NCI-H526 treated with DMSO at 0.1 percent for 48 hours (cell line): ENCODE measurements at places on chromosomes 3 and 15.

- no peak for DNase-seq
Measured at GRCh38 chr3:198079771-198080520, 119.9 kb downstream of the LMLN start.

DNA sequence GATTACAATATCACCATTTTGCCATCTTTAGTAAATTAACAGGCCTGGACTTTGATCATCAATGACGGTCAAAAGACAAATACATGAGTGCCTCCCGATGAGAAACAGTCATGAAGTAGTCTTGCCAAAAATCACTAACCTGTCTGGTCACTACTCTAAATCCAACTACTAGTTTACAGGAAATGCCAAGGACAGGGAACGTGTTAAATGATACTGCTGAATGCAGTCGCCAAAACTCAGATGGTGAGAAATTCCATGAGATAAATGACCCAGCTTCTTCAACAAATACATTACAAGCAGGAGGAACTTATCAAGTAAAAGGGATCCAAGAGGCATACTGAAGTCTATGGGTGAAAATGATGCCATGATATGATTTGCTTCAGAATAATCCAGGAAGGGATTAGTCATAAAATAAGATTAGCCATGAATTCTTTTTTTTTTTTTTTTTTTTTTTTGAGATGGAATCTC is 35.8 kb upstream of the ATP13A3 start:
- no peak for DNase-seq

DNA sequence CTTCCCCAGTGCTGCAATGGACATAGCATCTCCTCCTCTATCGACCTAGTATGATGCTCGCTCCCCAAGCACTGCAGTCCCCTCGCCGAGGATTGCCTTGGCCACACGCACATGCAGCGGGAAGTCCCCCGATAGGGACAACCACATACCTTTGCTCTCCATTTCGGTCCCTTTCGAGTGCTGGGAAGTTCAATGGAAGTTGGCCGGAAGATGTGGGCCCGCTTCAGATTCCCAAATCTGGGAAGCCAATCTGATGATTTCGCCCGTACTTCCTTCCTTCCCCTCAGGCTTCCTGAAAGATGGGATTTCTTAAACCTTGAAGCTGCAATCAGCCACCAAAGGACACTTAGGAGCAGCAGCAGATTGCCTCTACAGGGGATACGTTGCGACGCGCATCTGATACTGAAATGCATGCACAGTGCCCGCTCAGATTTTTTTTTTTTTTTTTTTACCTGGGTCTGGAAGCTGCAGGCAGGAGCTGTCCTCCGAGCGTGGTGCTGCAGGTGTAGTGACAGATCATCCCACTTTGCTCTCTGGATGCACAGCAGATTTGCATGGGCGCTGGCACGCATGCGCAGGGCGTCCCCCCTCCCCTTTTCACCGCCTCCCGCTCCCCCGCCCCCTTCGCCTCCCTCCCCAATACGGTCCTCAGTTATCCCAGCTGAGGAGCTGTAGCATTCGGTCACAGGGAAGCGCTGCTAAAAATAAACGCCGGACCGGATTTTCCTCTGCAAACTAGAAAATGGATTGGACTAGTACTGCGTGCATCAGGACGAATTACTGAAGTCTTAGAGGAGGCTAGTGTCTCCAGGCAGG is at the start of gene FGF12:
Gene FGF12 (minus strand): TSS at position 510 of the 816 bp plus-strand sequence.
- DNase-seq: peak; percentile 91

DNA sequence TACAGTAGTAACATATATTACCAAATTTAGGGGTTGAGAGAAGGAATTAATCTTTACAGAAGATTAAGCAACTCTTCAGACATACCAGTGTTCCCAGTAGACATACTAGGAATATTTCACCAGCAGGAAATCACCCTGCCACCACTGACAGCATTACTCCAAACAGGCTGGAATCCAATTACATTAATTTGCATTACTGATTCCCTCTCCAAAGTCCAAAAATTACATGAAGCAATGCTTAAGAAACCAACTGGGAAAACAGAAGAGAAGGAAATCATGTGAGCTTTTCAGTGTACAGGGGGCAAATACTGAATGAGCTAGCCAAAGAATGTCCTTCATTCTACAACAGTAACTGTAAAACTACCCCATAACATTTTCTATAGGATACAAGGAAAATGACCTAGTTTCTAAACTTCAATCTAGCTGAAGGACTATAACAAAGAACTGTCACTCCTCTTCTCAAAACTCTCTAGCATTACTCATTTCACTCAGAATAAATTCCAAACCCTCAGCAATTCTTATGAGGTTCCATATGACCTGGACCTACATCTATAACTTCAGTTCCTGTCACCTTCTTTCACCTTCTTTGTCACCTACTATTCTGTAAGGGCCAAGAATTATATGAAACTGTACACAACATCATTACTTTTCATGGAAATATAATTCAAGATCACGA is 72.7 kb downstream of the INO80 start:
- DNase-seq: peak; percentile 8

- no peak for DNase-seq
Measured at GRCh38 chr15:101439285-101439919, 50.1 kb downstream of the PCSK6 start.

GRCh38 chr3:27385504-27385903 is 16.3 kb upstream of the NEK10 start:
- DNase-seq: no peak

DNA sequence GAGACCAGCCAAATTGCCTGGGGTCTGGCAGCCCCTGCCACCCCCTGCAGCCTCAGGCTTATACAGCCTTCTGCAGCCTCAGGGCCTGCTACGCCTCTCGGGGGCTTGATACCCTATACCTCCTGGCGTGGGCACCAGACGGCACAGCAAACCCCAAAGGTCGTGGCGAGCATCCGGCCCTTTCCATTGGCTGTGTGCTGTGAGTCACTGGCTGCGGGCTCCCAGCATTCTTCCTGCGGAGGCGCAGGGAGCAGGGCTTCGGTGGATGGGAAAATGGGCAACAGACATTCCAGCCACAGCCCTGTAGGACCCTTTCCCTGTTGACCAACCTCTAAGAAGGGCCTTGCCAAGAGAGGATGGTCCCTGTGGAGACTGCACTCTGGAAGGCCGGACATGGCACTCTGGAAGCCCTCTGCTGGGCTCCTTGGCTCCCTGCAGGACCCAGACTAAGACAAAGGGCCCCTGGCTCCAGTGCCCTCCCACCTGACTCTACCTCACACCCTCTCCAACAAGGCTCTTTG is 59.6 kb downstream of the ITGA11 start:
- DNase-seq: no peak

- no peak for DNase-seq
Measured at GRCh38 chr3:61118830-61119229, 132.4 kb downstream of the FHIT start.

DNA sequence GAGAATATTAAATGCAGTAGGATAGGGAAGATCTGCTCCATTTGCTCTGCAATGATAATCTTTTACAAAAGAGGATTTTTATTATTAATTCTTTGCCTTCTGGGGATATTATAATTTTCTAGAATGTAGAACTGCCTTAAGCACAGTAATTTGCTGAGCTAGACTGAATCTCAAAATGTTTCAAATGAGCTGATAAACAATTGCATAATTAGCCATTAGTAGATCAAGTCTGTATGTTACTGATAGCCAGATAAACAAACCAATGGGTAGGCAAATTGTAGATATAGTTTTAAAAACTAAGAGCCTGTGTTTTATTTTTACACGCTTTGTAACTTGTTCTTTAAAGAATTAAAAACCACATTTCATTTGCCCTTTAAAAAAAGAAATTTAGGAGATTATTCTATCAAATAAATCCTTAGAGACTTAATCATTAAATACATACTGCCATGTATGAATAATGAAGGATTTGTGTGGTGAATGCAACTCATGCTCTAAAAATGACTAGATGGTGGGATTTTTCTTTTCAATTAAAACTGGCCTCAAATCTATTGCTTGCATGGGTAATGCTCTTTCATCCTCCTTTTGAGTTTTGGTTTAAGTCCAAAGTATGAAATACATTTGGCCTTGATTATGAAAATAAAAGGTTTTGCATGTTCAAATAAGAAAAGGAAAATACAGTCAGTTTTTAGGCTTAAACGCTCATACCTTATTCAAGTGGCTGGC is 32.6 kb upstream of the NANOGP8 start:
- peak; percentile 14 for DNase-seq

- peak; percentile 82 for DNase-seq
Measured at GRCh38 chr3:177624528-177625495, 427.5 kb upstream of the TBL1XR1 start.

DNA sequence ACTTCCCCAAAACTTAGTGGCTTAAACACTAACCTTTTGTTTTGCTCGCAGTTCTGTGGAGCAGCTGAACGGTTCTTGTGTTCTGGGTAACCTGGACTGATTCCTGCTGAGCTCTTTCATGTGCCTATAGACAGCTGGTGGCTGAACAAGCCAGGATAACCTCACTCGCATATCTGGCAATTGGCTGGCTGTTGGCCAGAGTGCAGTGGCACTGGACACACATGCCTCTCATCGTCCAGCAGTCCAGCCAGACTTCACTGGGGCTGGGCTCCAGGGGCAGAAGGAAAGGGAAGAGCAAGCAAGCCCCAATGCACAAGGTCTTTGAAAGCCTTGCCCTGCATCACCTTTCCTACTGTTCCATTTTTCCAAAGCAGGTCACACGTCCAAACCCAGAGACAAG is 53.6 kb upstream of the GATA2 start:
- DNase-seq: no peak

GRCh38 chr3:37050282-37050681 is 57.0 kb downstream of the MLH1 start:
- DNase-seq: no peak

DNA sequence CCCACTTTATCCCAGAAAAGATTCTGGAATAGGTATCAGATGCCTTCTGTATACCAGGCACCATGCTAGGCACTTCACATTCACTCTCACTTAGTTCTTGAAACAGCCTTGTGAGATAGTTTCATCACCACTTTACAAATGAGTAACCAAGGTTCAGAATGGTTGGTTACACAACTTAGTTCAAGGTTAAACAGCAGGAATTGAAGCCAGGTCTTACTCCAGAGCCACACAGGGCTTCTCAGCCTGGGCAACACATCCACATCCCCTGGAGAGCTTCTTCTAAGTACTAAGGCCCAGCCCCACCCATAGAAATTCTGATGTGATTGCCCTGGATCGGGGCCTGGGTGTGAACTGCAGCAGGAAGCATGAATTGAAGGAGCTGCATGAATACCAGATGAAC is 18.6 kb downstream of the WHAMM start:
- DNase-seq: no peak

GRCh38 chr3:112572701-112573100 is 10.9 kb downstream of the SLC35A5 start:
- no peak for DNase-seq

GRCh38 chr15:93070132-93070531 is 18.9 kb downstream of the RGMA start:
- no peak for DNase-seq

GRCh38 chr3:25339225-25339624 is 88.8 kb upstream of the RARB start:
- no peak for DNase-seq

DNA sequence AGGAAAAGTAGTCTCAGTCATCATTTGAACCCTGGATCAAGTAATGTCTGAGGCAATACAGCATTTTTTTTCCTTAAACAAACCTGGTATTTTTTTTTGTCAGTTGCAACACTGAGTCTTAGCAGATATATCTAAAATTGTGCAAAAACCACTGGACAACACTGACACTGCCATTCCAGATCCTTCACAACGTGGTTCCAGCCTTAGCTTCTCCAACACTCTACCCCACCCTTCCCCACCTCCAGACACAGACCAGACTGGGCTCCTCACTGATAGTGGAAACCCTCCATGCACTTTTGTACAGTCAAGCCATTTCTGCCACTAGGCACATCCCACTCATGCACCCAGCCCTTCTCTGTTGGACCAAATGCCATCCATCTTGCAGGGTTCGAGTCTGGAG is 199.6 kb upstream of the CTNNB1 start:
- DNase-seq: no peak

DNA sequence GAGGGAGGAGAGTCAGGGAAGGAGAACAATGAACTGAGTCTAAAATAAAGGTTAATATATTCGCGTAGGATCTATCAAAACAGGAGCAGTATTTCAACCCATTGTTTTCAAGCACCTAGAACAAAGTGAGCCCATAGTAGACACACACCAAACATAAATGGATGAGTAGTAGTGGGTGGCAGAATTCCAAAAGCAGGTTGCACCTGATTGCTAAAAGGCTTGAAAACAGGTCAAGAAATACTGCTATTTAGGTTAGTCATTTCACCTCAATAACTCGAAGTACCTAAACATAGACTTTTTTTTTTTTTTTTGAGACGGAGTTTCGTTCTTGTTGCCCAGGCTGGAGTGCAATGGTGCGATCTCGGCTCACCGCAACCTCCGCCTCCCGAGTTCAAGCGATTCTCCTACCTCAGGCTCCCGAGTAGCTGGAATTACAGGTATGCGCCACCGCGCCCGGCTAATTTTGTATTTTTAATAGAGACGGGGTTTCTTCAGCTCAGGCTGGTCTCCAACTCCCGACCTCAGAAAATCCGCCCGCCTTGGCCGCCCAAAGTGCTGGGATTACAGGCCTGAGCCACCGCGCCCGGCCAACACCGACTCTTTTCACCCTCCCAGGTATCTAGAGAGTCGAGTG is 855 bp upstream of the ABHD5 start:
- no peak for DNase-seq

DNA sequence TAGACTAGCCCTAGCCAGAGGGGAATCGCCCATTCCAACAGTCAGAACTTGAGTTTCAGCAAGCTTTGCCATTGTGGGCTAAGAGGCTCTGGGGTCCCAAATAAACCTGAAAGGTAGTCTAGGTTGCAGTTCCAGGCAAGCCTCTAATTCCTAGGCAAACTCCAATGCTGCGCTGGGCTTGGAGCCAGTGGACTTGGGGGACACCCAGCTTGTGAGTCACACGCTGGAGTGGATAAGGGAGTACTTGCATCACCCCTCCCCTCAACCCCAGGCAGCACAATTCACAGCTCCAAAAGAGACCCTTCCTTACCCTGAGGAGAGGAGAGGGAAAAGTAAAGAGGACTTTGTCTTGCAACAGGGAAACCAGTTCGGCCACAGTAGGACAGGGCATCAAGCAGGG is 105.2 kb upstream of the DPPA4 start:
- DNase-seq: no peak

GRCh38 chr15:31458596-31459399 is 132.2 kb downstream of the KLF13 start:
- peak; percentile 77 for DNase-seq

- no peak for DNase-seq
Measured at GRCh38 chr3:112472691-112473090, 26.6 kb downstream of the BTLA start.

- DNase-seq: no peak
Measured at GRCh38 chr3:70527026-70527425, 214.6 kb upstream of the MDFIC2 start.

- peak; percentile 8 for DNase-seq
Measured at GRCh38 chr3:61912158-61912557, 350.8 kb downstream of the PTPRG start.
